ENCODE measurements at places on chromosomes 2 and 18. TPM values are rescaled to one million over a fixed set of nuclear protein-coding genes. Genes with fewer than 3 reads are reported as not detected.

Gene ST8SIA3
- not detected for total RNA-seq

Gene REG3A
- total RNA-seq, result not detected

Gene IL1R2
- total RNA-seq, result 2.1 TPM

- no peaks in the 10 kb centered on the region for H3K27me3 ChIP-seq
- H3K27ac ChIP-seq, result no peak overlapping the region
- no peak overlapping the region for H3K4me3 ChIP-seq
- H3K36me3 ChIP-seq, result no peaks in the 10 kb centered on the region
- DNase-seq, result no peak
These were observed 88.7 kb upstream of the ATG16L1 start for GRCh38 chr2:233162770-233163169.

- no peaks in the 10 kb centered on the region for H3K27me3 ChIP-seq
- H3K27ac ChIP-seq, result no peak overlapping the region
- no peak for DNase-seq
- no peak overlapping the region for H3K4me3 ChIP-seq
- peaks cover 11% of the 10 kb centered on the region for H3K4me1 ChIP-seq
These were observed 151.3 kb downstream of the KLHL29 start for GRCh38 chr2:23536326-23536725.

DNA sequence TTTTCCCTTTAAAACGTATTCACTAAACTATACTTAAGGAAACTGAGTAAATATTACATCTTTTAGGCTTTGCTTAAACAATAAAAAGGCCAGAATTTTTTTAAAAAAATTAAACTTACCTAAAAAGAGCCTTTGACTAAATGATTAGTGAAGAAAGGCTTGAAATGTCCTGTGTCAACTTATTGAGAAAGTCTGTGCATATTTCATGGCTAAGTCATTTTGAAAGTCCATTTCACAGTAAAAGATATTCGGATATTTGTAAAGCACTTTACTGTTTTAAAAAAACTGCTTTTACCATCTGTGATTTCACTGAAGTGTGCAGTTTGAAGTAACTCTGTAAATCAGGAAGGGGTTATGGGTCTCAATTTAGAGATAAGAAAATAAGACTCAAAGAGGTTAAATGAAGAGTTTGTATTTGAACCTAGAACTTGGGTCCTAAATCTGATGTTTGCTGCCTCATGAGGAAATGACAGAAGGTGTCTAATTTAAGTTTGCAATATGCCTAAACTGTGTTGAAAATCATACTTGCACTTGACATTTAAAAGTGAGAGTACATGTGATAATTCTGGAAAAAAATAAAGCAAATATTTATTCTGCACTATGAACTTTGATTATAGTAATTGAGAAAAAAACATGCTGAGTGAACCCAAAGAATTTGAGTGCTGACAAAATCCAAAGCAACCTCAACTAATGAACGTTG is 50.5 kb downstream of the RAB27B start:
- H3K27ac ChIP-seq, result no peak overlapping the region
- H3K4me1 ChIP-seq, result no peaks in the 10 kb centered on the region
- H3K27me3 ChIP-seq, result no peaks in the 10 kb centered on the region
- no peak overlapping the region for H3K4me3 ChIP-seq
- H3K36me3 ChIP-seq, result no peaks in the 10 kb centered on the region
- DNase-seq, result no peak

Gene REG3G
- not detected for total RNA-seq

GRCh38 chr2:43086451-43087221 is 139.8 kb downstream of the ZFP36L2 start:
- H3K4me1 ChIP-seq, result peaks cover 59% of the 10 kb centered on the region
- no peak overlapping the region for H3K4me3 ChIP-seq
- H3K27me3 ChIP-seq, result no peaks in the 10 kb centered on the region
- no peaks in the 10 kb centered on the region for H3K36me3 ChIP-seq
- DNase-seq, result peak; percentile 79

- no peak overlapping the region for H3K4me3 ChIP-seq
- H3K36me3 ChIP-seq, result no peaks in the 10 kb centered on the region
- no peak for DNase-seq
- no peaks in the 10 kb centered on the region for H3K27me3 ChIP-seq
- H3K4me1 ChIP-seq, result no peaks in the 10 kb centered on the region
- no peak overlapping the region for H3K27ac ChIP-seq
These were observed 54.0 kb upstream of the COL5A2 start for GRCh38 chr2:189233527-189233926.

- no peak overlapping the region for H3K27ac ChIP-seq
- DNase-seq, result no peak
- H3K36me3 ChIP-seq, result no peaks in the 10 kb centered on the region
- H3K27me3 ChIP-seq, result no peaks in the 10 kb centered on the region
These were observed 177.6 kb upstream of the CCDC68 start for GRCh38 chr18:55136864-55137263.

Gene HTR2B
- not detected for total RNA-seq

- H3K27ac ChIP-seq, result no peak overlapping the region
- H3K4me3 ChIP-seq, result no peak overlapping the region
- no peaks in the 10 kb centered on the region for H3K36me3 ChIP-seq
- no peaks in the 10 kb centered on the region for H3K27me3 ChIP-seq
These were observed 492.4 kb downstream of the PLCL1 start for GRCh38 chr2:198296665-198297308.

GRCh38 chr2:224870341-224870740 is 154.2 kb upstream of the CCDC195 start:
- no peak overlapping the region for H3K4me3 ChIP-seq
- no peak overlapping the region for H3K27ac ChIP-seq
- no peaks in the 10 kb centered on the region for H3K4me1 ChIP-seq
- DNase-seq, result no peak

DNA sequence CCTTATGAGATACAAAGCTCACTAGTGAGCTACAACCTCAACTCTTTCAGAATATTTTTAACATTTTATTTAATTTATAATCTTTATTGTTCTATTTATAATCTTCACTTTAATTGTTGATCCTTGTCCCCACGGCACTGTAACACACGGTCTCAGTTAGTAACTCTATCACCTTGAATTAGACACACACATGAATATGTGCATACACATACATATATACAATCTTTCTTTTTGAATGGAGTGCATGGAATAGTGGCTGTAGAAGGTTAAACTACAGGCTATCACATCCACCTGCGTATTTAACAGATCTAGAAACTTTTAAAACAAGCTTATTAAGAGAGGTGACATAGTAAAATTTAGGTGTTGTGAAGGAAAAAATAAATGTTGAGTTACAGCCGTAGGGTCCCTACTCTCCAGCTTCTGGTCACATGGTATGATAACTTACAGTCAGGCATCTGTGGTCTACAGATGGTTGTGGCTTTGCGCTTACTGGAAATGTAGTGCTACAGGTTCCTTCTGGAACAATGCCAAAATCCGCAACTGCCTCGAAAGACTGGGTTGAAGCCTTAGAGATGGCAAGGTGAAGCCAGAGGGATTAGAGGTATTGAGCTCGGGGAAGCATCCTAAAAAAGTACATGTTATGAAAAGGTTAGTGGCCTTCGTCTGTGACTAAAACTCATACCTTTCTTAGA is 1324.1 kb upstream of the SLC39A10 start:
- DNase-seq, result no peak
- no peak overlapping the region for H3K4me3 ChIP-seq
- H3K36me3 ChIP-seq, result no peaks in the 10 kb centered on the region

Gene ANKRD62
- total RNA-seq, result not detected

GRCh38 chr2:11343368-11343649 is 1.1 kb downstream of the ROCK2 start:
- peak overlapping the region; percentile 98 for H3K27ac ChIP-seq
- no peaks in the 10 kb centered on the region for H3K27me3 ChIP-seq
- H3K4me1 ChIP-seq, result peaks cover 51% of the 10 kb centered on the region
- no peak for DNase-seq
- H3K4me3 ChIP-seq, result peak overlapping the region; percentile 90

Gene SERTAD2
- 7.3 TPM for total RNA-seq

Gene RNF103
- total RNA-seq, result 22.8 TPM

- H3K4me3 ChIP-seq, result no peak overlapping the region
- DNase-seq, result no peak
- no peaks in the 10 kb centered on the region for H3K27me3 ChIP-seq
- H3K36me3 ChIP-seq, result no peaks in the 10 kb centered on the region
- H3K4me1 ChIP-seq, result peaks cover 35% of the 10 kb centered on the region
These were observed 33.1 kb downstream of the RAMP1 start for GRCh38 chr2:237892478-237892877.

Gene TLX2
- not detected for total RNA-seq

Gene CXCR1
- total RNA-seq, result 0.55 TPM

- no peaks in the 10 kb centered on the region for H3K4me1 ChIP-seq
- H3K36me3 ChIP-seq, result peaks cover 22% of the 10 kb centered on the region
- no peak for DNase-seq
These were observed 118.2 kb downstream of the ZNF516 start for GRCh38 chr18:76376668-76377358.

GRCh38 chr18:4400911-4401310 is 54.2 kb downstream of the DLGAP1 start:
- no peak for DNase-seq
- no peak overlapping the region for H3K27ac ChIP-seq
- H3K4me3 ChIP-seq, result no peak overlapping the region

GRCh38 chr2:99555404-99555803 is 65.6 kb upstream of the REV1 start:
- H3K4me1 ChIP-seq, result no peaks in the 10 kb centered on the region
- no peak overlapping the region for H3K4me3 ChIP-seq
- no peak overlapping the region for H3K27ac ChIP-seq
- H3K36me3 ChIP-seq, result no peaks in the 10 kb centered on the region
- DNase-seq, result no peak
- no peaks in the 10 kb centered on the region for H3K27me3 ChIP-seq
